ENCODE measurements at places on chromosomes 16 and 17. TPM values are rescaled to one million over a fixed set of nuclear protein-coding genes. Genes with fewer than 3 reads are reported as not detected.

DNA sequence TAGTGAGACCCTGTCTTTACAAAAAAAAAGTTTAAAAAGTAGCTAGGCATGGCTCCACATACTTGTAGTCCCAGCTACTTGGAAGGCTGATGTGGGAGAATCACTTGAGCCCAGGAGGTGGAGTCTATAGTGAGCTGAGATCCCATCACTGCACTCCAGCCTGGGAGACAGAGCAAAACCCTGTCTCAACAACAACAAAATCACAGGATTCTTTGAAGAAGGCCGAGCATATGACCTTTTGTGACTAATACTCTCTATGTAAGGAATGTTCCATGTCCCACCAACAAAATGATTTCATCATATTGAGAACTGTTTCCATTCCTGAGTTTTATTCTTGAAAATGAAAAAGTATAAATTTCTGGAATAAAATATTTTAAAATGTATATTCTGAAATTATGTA lies 58.9 kb upstream of the EFCAB3 start:
- no peak for DNase-seq

DNA sequence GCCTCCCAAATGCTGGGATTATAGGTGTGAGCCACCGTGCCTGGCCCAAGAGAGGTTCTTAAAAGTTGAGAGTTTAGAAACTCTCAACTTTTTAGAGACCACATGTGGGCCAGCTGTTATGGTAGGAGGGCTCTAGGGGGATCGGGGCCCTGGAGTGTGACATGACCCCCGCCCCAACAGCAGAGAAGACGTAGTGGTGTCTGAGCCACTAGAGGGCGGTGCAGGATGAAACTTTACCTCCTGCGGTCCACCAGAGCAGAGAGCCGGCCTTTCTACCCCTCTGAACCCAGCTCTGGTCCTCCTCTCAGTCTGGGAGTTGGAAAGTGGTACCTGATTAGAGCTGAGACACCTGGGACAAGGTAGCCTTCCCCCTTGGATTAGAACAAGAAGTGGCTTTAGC lies 7.4 kb downstream of the CDK5RAP3 start:
- peak; percentile 87 for DNase-seq

DNA sequence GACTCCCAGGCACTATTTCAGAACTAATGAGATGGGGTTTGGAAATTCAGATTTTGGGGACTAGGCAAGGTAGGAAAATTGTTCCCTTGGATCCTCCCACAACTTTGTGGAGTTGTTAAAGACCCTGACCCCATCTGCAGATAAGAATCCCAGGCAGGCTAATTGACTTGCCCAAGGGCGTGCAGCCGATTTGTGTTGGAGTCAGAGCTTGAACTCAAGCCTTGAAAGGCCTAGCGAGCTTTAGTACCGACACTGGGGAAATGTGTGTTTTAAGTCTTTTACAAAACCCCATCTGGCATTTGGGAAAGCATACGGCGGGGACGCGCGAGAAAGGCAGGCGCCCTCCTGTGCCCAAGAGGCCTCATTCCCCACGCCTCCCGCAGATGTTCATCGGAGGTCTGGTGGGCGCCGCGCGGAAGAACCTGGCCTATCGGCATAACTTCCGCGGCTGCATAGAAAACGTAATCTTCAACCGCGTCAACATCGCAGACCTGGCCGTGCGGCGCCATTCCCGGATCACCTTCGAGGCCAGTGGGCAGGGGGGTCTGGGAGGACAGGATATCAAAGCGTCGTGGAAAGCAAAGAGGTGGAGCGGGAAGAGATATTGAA lies 4.3 kb downstream of the CNTNAP1 start:
- DNase-seq: no peak

DNA sequence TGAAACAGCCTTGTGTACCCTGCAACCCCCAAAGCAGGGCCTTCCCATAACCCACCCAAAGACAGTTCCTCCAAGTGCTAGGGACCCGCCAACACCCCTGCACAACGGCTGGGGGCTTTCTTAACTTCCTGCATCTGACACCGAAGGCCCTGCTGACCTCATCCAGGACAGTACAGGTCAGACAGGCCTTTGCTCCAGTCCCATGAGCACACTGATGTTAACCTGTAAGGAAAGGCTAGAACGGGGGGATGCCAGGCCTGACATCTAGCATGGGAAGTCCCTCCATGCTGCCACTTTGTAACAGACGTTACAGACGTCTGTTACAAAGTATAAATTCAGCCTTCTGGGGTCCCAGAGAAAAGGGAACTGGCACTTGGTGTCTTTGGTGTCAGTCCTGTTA lies 369.1 kb downstream of the CPPED1 start:
- DNase-seq: no peak

The KIF2B gene
- not detected for total RNA-seq

DNA sequence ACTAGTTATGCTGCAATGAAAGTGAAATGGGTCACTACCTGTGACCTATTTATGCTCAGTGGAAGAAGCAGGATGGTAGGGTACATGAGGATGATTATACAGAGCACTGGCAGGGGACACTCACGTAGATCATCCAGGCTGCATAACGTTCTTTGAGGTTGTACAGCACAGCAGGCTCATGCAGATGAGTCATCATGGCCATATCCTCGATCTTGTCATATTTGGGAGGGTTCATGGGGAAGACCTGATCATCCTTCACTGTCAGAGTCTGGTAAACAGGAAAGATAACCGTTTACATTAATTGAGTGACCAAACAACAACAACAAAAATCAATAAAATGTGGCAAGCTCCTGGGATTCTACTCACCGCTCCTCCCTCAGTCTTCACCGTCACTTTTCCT lies 2.1 kb downstream of the MYH2 start:
- no peak for DNase-seq

DNA sequence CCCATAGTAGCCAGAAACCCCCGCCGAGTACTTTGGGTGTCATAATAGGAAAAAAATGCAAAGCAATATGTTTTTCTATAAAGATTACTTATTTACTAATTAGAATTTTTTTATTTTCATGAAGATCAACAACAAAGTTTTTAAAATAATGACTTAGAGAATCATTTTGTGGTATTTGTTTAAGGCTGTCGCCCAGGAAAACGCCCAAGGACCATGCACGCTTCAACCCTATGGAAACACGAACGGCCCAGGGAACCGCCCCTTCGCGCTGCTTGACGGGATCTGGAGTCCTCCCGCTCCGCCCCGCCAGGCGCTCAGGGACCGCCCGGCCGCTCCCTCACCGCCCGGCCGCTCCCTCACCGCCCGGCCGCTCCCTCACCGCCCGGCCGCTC lies 408 bp upstream of the KPNA2 start:
- peak; percentile 97 for DNase-seq

- DNase-seq: no peak
These were observed 3.1 kb upstream of the MED11 start for GRCh38 chr17:4728124-4728523.

- DNase-seq: peak; percentile 77
These were observed 45.5 kb upstream of the ZFHX3 start for GRCh38 chr16:73093146-73094144.

The CTRB2 gene
- total RNA-seq: 9.1 TPM

The IGSF6 gene
- total RNA-seq: 8.4 TPM

- DNase-seq: no peak
These were observed 15.8 kb downstream of the GPR142 start for GRCh38 chr17:74383141-74383540.

GRCh38 chr17:82065638-82066303 lies at the start of gene DUS1L:
DUS1L (minus strand) TSS chr17:82065804; CDS start chr17:82065059, 745 bp downstream.
- DNase-seq: peak; percentile 91

DNA sequence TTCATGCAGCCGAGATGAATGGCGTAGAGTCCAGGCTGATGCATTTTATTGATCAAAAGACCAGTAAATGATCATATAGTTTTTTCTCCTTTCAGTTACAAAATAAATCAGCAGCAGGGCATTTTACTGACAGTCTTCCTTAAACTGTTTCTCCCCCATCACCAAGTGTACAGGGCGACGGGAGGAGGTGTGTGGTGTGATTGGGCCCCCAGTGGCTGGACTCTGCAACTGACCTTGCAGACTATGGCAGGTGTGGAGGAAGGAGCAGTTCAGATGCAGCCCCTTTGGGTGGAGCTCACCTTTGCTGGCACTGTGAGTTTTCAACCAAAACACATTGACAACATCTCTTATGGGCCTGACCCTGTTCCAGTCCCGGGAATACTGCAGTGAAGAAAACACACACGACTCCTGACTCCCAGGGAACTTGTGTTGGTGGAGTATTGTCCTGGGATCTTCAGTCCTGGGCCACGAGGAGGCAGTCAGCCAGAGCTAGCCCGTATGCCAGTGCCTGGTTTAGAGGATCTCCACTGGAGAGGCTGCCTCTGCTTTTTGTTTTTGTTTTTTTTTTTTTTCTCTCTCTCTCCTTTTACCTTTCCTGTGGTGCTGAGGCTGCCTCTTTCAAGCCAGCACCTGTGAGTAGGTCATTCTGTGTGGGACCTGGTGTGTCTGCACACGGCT lies 29.8 kb downstream of the KIAA0513 start:
- DNase-seq: no peak

DNA sequence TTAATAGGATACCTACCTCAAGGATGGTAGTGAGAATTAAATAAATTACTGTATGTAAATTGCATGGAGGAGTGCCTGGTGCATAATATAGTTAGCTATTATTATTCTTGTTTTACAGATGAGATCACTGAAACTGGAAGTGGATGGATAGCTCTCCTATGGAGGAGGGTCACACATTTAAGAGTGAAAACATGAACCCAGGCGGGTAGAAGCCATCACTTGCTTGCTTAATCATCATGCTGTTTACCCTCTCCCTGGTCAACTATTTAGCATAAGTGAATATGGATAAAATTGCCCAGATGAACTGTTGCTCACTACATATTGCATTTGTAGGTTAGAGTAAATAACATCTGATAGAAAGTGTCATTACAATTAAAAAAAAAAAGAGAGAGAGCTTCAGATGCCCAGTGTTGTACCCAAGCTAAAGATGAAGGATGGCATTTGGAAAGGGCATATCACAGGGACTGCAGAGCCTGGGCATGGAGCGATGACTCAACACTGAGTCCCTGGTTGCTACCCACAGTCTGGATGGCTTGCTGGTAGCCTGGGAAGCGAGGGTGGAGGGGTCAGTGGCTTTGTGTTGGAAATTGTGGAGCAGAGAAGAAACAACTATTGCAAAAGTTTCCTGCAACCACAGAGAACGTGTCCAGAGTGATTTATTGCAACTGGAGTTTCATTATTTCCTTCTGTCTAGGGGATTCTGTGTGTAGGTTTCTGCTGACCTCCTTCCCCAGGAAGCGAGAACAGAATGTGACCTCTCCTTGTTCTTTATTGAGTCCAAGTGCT lies 414.4 kb downstream of the SHISA9 start:
- DNase-seq: no peak

DNA sequence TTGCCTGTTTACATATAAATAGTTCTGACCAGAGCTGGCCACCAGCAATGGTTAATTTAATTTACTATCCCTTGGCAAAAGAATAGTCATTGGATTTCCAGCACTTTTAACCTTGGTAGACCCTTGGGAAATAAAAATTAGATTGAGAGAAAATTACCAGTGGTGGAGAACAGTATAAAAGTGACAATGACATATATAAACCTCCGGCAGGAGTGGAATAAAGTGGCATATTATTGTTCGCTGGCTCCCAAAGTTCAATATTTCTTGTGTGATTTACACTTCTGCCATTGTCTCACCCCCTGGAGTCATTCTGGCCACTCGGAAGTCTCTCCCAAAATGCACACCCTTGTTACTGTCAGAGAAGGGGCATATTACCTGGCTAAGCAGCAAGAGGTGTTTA lies 347.7 kb downstream of the NPIPA8 start:
- DNase-seq: no peak

DNA sequence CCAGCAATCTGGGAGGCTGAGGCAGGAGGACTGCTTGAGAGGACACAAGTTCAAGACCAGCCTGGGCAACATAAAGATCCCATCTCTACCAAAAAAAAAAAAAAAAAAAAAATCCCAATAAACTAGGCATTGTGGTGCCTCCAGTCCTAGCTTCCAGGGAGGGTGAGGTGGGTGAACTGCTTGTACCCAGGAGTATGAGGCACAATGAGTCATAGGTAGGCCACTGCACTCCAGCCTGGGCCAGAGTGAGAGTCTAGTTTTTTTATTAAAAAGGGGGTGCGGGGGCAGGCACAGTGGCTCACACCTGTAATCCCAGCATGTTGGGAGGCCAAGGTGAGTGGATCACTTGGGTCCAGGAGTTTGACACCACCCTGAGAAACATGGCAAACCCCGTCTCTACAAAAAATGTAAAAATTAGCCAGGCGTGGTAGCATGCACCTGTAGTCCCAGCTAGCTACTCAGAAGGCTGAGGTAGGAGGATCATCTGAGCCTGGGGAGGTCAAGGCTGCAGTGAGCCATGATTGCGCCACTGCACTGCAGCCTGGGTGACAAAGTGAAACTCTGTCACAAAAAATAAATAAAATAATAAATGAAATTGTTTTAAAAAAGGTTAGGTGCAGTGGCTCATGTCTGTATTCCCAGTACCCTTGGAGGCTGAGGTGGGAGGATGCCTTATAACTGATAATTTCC lies 7.8 kb upstream of the CHST6 start:
- DNase-seq: no peak

DNA sequence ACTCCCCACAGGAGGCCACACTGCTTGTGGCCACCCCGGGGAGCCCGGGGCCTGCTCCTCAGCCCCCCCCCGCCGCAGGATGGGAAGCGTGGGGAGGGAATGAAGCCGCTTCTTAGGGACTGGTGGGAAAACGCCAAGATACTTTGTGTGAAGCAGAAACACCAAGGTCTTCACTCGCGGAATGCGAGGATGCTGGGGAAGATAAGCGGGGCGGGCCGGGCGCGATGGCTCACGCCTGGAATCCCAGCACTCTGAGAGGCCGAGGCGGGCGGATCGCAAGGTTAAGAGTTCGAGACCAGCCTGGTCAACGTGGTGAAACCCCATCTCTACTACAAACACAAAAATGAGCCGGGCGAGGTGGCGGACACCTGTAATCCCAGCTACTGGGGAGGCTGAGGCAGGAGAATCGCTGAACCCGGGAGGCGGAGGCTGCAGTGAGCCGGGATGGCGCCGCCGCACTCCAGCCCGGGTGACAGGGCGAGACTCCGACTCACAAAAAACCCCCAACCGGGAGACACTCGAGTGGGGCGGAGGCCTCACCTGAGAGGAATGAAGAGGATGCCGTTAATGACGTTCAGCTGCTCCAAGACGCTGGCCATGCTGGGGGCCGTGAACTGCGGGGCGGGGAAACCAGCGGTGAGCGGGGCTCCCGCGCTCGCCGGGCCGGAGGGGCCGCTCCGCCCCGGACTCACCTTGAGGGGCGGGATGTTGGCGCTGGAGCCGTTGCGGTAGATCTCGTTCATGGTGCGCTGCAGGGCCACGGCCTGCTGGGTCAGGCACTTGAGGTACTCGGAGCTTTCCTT lies 20.3 kb downstream of the CLUH start:
- DNase-seq: no peak

DNA sequence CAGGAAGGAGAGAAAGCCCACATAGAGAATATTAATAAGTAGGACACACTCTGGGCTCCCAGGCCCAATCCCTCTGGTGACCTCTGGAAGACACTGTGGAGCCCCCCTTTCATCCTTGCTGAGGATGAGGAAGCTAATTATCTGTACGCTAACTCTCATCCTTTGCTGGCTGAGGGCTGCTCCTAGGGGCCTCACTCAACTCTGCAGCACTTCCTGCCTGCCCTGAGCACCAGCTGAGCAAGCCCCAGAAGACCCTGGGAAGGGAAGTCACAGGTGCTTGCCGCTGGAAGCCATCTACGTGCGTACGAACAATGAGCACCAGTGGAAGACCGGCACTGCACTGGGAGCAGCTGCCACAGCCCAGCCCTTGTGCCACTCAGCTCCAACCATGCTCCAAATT lies 145.8 kb upstream of the CDH5 start:
- no peak for DNase-seq

GRCh38 chr17:44376124-44376523 lies 12.5 kb upstream of the FAM171A2 start:
- peak; percentile 91 for DNase-seq

The MT1G gene
- 26.7 TPM for total RNA-seq

- no peak for DNase-seq
These were observed 90.4 kb upstream of the CDH11 start for GRCh38 chr16:65212240-65212639.

GRCh38 chr17:5044630-5045029 lies 9.4 kb upstream of the SLC52A1 start:
- DNase-seq: no peak

Data from posterior vena cava (tissue), 2 donors.